Stimulated activated CD8-positive, alpha-beta memory T cell treated with anti-CD3 and anti-CD28 coated beads, Interleukin-15, amount 100 ng/mL, for 4 hours (primary cell): ENCODE measurements at places on chromosomes 5 and 9.

GRCh38 chr9:133980864-133981588, 11.1 kb downstream of the VAV2 start:
- DNase-seq, result no peak

DNA sequence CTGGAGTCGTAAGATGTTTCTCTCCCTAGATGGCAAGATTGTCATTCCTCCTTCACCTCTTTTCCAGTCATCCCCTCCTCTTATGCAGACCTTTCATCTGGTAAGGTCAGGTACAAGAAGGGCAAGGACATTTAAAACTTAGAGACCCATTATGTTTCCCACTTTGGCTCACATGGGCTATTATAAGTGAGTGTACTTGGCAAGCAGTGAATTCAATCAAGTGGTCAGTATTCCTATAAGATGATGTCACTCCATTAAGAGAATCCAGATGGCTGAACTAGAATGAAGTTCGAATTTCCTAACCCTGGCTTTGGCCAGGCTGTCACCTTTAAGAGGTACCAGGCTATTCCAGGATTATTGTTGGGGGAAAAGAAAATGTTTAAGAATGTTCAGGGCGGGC, 32.2 kb downstream of the ZNF131 start:
- no peak for DNase-seq

GRCh38 chr5:29037716-29038115, 1999.3 kb upstream of the CDH9 start:
- DNase-seq, result no peak

- DNase-seq, result peak; percentile 47
Observed at GRCh38 chr9:127921557-127922120, 4.8 kb upstream of the ST6GALNAC4 start.

DNA sequence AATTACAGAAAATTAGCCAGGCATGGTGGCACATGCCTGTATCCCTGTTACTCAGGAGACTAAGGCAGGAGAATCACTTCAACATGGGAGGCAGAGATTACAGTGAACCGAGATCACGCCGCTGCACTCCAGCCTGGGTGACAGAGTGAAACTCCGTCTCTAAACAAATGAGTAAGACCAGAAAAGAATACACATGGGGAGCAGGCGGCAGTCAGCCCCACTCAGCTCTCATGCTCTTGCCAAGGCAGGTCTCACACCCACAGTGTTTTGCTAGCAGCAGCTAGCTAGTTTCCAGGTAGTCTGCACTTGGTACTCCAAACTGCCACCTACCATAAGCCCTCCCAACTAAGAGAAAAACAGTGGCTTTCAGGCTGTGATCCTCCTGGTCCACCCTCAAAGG, 722.3 kb upstream of the CTNND2 start:
- DNase-seq, result no peak

DNA sequence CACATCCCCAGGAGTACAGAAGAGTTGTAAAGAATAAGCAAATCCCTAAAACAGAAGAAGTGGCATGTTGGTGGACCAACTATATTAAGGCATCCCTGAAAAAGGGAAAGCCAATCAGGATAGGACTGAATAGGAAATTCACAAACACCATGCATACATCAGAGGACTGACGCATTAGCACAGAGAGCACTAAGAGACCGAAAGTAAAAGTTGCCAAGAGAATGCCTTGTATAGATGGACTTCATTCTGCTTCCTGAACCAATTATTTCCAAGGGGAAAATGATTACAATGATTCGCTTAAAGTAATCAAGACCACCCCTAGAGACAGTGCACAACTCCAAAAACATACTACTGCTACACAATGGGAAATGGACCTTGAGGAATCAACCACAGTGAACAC, 33.5 kb downstream of the SHC3 start:
- no peak for DNase-seq

DNA sequence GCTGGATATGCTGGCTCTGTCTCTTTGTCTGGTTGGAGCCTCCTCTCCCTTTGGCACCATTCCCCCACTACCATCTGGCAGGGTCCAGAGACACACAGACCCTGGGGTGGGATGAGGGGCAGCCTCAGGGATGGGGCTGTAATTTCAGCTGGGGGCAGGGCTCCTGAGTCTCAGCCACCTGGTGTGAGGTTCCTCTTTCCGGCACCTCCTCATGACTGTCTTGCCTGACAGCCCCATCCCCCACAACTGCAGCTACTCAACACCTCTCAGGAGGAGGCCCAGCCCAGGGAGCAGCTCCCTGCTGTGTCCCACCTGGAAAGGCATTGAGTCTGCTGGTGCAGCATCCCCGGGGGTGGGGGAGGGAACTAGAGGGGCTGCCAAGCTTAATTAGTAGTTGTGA, 11.7 kb upstream of the RPS14 start:
- no peak for DNase-seq

DNA sequence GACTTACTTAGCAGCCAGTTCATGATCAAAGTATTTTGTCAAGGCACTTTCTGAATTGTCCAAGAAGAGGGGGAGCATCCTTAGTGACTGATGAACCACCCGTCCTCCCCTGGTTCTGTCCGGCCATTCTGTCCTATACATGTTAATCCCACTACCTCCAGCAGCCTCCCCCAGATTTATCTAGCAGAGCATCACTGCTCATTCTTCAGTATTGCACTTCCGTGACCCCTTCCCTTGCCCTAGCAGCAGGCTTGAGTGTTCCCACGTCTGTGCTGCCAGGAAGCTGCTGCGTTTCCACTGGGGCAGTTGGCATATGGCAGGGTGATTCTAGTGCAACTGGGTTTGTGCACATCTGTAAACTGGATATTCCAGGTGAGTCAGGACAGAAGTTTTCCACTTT, 4.5 kb downstream of the GLDC start:
- no peak for DNase-seq

GRCh38 chr5:133888625-133888991, 79.8 kb downstream of the C5orf15 start:
- DNase-seq, result no peak

- no peak for DNase-seq
Observed at GRCh38 chr9:16092142-16093091, 539.6 kb downstream of the CCDC171 start.

- DNase-seq, result no peak
Observed at GRCh38 chr9:111839987-111840386, 45.2 kb upstream of the SHOC1 start.

DNA sequence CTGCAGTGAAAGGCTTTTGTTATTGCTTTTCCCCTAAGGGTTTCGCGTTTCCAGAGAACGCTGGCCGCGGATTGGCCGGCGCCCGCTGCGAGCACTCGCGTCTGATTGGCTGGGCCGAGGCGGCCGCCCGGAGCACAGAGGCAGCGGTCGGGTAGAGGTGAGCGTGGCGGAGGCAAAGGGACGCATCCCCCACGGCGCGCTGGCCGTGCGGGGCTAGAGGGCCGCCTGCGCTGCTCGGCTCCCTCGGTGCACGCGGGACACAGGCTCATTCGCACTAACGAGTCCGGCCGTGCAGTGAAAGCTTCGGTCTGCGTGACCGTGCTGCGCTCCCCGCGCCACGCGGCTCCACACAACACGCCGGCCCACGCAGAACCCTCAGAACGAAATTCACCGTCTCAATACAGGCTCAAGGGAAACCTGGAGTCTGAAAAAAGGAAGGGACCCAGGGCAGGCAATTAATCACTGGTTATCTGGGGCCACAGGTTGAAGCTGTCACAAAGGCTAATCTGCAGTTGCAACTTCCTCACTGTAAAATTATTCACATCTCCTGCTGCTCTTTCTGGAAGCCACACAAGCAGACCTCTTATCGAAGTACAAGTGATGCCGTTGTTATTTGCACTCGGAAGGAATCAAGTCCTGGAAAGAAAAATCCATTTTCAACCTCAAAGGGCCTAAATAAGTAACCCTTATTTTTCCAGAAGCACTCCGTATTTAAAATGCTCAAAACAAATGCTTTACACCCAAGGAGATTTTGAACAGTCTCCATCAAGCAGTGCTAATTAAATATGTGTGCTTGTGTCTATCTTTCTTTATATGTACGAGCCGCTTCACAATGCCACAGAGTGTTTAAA, 94.6 kb downstream of the ZNF608 start:
- DNase-seq, result no peak

GRCh38 chr5:67644221-67644920, 447.8 kb upstream of the CD180 start:
- DNase-seq, result no peak

DNA sequence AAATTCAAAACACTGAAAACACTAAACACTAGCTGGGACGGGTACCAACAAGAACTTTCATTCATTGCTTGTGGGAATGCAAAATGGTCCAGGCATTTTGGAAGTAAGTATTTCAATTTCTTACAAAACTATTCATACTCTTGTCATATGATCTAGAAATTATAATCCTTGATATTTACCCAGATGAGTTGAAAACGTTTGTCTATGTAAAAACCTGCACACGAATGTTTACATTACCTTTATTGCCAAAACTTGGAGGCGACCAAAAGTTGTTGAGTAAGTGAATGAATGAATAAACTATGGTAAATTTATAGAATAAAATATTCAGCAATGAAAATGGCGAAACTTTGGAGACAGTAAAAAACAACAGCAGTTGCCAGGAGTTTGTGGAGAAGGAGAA, 222.1 kb upstream of the EDIL3 start:
- DNase-seq, result no peak

- DNase-seq, result no peak
Observed at GRCh38 chr5:66829826-66830225, 233.6 kb downstream of the MAST4 start.
